H9 (cell line): ENCODE measurements at places on chromosomes 1 and 21. TPM values are rescaled to one million over a fixed set of nuclear protein-coding genes. Genes with fewer than 3 reads are reported as not detected.

GRCh38 chr1:30609336-30609998, 113.9 kb downstream of the MATN1 start:
- H3K27me3 ChIP-seq = no peaks in the 10 kb centered on the region
- no peaks in the 10 kb centered on the region for H3K36me3 ChIP-seq
- DNase-seq = no peak

The GOLT1A gene
- total RNA-seq = 4.2 and 6.3 TPM in 2 replicates

- no peak overlapping the region for H3K4me3 ChIP-seq
- H3K36me3 ChIP-seq = peaks cover 4% of the 10 kb centered on the region
- H3K27me3 ChIP-seq = no peaks in the 10 kb centered on the region
- no peaks in the 10 kb centered on the region for H3K4me1 ChIP-seq
- DNase-seq = no peak
- H3K27ac ChIP-seq = no peak overlapping the region
Measured at GRCh38 chr1:53567450-53567849, 108.3 kb downstream of the DMRTB1 start.

The TNFAIP8L2 gene
- not detected in 2 replicates for total RNA-seq

GRCh38 chr1:42359466-42359865, 21.1 kb upstream of the RIMKLA start:
- H3K27me3 ChIP-seq = no peaks in the 10 kb centered on the region
- no peak for DNase-seq
- H3K4me1 ChIP-seq = no peaks in the 10 kb centered on the region
- H3K4me3 ChIP-seq = no peak overlapping the region

DNA sequence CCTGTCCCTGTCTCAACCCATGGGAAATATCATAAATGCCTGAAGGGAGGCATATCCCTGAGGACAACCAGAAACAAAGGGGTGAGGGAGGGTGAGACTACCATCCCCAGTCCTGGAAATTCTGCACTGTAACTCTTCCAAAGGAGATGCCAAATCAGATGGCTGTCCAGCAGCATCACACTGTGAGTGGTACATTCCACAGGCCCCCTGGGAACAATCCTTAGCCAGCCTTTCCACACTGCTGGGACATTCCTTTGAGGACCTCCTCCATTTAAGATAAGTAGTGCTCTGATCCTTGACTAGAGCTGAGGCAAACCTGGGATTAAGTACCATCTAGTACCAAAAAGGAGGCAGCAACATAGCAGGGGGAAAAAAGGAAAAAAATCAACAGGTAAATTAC, 10.7 kb downstream of the IVL start:
- no peaks in the 10 kb centered on the region for H3K27me3 ChIP-seq
- no peaks in the 10 kb centered on the region for H3K36me3 ChIP-seq
- no peaks in the 10 kb centered on the region for H3K4me1 ChIP-seq
- H3K4me3 ChIP-seq = no peak overlapping the region

DNA sequence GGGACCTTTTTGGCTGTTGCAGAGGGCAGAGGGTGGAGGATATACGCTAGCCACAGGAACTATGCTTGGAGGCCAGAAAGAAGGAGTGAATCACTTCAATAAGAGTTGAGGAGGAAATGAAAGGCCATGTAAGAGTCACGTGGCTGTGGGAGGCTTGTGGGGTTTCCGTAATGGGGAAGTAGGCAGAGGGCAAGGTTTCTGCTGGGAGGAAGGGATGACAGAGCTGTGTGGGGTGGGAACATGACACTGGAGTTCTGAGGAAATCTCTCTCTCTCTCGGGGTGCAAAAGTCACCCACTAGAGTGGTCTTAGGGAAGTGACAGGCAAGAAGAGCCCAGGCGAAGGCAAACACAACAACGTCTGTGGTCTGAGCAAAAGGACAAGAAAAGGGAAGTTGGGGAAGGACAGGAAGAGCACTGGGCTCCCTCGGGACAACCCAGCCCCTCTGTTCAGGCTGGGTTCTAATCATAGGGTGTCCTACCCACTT, 3.9 kb upstream of the CD1C start:
- no peaks in the 10 kb centered on the region for H3K4me1 ChIP-seq
- peaks cover 3% of the 10 kb centered on the region; the same call in 2 of the 3 replicates for H3K36me3 ChIP-seq
- no peaks in the 10 kb centered on the region for H3K27me3 ChIP-seq
- no peak overlapping the region for H3K27ac ChIP-seq
- no peak overlapping the region for H3K4me3 ChIP-seq

- H3K36me3 ChIP-seq = peaks cover 48% of the 10 kb centered on the region
- no peaks in the 10 kb centered on the region for H3K27me3 ChIP-seq
- no peak overlapping the region for H3K27ac ChIP-seq
Measured at GRCh38 chr1:114745291-114745690, 12.5 kb downstream of the CSDE1 start.

- no peak for DNase-seq
- H3K36me3 ChIP-seq = no peaks in the 10 kb centered on the region
- no peak within 1 kb of the TSS for H3K27ac ChIP-seq
- no peak within 1 kb of the TSS for H3K4me3 ChIP-seq
- no peaks in the 10 kb centered on the region for H3K4me1 ChIP-seq
Measured at GRCh38 chr1:197066719-197067456, at the start of gene F13B. TSS of gene F13B (minus strand) at chr1:197067260. CDS start at chr1:197067223, 37 bp downstream.
